Fibroblast of skin of right biceps (primary cell): ENCODE measurements at places on chromosomes 3 and 15.
A peak's percentile ranks its signal among the peaks of the same experiment; 100 is the strongest.

DNA sequence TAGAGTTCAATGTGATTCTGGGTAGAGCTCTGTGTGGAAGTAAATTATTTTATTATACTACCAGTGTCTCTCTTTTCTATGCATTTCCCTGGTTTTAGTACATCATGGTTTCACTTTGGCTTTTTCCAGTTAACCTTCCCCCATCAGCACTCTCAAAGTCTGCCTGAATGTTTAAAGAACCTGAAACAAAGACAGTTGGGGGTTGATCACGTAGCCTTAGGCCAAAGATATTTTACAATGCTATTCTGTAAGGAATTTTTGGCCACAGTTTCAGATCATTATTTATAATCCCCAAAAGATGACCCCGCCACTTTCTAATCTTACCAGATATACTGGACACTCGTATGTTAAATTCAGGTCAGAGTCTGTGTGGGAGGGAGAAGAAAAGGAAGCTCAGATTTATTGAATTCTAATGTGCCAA is 156.3 kb upstream of the TMC3 start:
- DNase-seq, result peak; percentile 28

- DNase-seq, result no peak
Observed at GRCh38 chr3:120029749-120030148, 64.5 kb downstream of the GSK3B start.

DNA sequence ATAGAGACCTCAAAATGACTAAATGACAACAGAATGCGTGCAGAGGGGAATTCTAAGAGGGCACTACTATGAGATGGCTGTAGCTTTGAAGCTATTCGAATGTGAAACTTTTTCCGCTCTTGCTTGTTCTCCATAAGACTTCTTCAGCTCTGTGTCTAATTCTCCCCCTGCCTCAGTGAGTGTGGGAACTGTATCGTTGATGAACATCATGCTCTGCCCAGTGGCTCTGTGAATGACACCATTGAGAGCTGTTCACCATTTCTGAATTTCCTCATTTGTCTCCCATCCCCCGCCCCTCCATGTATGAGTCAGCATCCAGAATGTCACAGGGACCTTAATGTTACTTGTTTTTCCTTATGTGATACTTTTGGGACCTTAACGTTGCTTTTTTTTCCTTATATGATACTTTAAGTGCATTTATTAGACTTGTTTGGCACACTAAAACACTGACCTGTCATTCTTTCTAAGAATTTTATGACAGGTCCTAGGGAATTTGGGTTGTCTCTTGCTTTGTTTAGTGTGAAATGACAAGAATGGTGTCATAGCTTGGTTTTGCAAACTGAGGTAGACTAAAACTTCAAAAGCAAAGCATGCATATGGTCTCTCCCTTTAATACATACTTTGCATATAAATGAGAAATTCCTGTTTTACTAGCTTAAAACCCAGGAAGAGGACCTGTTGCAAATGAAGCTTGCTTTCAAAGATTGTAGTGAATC is 99.6 kb downstream of the FNDC3B start:
- DNase-seq, result peak; percentile 68

DNA sequence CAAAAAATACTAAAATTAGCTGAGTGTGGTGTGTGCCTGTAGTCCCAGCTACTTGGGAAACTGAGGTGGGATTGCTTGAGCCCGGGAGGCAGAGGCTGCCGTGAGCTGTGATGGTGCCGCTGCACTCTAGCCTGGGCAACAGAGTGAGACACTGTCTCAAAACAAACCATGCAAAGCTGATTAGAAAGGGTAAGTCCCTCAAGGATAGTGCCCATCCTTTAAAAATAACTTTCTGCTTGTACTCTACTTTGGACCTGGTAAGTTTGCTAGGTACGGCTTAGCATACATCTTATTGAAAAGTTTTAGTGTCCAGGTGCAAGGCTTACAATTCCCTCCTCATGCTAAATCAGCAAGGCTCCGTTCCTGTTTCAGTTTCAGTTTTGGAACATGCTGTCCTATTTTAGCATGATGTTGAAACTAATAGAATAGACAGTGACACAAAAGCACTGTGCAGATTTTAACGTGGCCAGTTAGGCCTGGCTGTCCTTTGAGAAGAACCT is 21.4 kb downstream of the FEM1B start:
- DNase-seq, result no peak

DNA sequence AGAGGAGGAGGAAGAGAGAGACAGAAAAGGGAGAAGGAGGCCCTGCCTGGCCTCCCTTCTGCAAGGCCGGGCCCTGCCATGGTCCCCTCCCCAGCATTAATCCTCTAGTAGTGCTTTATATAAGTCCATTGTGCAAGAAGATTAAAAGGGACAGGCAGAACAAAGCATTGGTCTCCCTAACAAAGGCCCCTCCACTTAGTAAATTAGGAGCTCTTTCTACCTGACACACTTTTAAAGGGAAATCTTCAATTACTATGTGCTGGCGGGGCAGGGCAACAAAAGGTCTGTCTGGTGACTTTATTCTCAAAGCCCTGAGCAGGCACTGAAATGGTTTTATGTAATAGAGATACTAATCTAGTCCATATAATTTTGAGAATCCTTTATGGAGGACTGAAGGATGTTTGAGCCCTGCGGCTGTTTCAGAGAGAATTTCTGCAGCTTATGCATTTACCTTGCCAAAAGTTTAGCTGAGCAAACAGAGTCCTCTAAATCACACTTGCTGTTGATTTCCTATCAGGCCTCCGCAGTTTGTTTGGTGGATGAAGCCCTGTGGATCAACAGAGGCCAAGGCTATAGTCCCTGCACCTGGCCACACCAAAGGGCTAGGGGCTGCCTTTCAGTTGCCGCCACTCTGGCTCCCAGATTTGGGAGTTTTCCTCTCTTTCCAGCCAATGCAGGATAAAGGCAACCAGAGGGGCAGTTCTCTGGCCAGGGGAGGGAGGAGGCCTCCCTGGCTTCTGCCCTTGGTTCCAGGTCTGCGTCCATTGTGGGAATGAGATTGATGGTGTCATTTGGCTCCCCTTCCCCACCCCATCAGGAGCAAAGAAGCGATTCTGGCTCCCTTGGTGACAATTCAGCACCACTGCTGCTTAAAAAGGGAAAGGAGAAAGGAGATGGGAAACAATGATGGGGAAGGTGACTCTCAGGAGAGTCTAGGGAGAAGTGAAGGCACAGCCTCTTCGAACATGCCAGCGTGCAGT is 148.0 kb downstream of the MEGF11 start:
- no peak for DNase-seq
